Activated CD8-positive, alpha-beta memory T cell treated with anti-CD3 and anti-CD28 coated beads, Interleukin-2, amount 10 ng/mL, durations not matched to agents 7 days and 5 days (primary cell): ENCODE measurements at places on chromosomes 3 and 15. TPM values are rescaled to one million over a fixed set of nuclear protein-coding genes. Genes with fewer than 3 reads are reported as not detected.

DNA sequence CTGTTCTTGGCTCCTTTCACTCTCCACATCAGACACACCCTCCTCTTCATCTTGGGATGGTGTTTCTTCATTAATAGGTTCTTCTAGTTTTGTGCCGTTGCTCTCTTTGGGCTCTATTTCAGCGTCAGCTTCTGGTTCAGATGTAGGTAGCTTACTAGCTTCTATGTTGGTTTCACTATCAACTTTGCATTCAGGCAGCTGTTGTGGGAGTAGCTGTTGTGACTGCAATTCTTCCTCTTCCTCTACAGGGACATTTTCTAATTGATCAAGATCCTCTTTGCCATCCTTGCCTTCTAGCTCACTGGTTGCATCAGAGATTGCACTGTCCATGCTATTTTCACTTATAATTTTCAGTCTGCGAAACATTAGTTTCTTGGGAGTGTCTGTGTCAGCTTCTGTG lies 80.1 kb downstream of the SETD2 start:
- H3K27ac ChIP-seq, result peak overlapping the region; percentile 59
- H3K36me3 ChIP-seq, result peaks cover 56% of the 10 kb centered on the region
- peaks cover 35% of the 10 kb centered on the region for H3K4me1 ChIP-seq
- H3K27me3 ChIP-seq, result no peaks in the 10 kb centered on the region
- DNase-seq, result no peak
- no peak overlapping the region for H3K4me3 ChIP-seq

HACD2 gene
- 17.8 TPM for total RNA-seq

DNA sequence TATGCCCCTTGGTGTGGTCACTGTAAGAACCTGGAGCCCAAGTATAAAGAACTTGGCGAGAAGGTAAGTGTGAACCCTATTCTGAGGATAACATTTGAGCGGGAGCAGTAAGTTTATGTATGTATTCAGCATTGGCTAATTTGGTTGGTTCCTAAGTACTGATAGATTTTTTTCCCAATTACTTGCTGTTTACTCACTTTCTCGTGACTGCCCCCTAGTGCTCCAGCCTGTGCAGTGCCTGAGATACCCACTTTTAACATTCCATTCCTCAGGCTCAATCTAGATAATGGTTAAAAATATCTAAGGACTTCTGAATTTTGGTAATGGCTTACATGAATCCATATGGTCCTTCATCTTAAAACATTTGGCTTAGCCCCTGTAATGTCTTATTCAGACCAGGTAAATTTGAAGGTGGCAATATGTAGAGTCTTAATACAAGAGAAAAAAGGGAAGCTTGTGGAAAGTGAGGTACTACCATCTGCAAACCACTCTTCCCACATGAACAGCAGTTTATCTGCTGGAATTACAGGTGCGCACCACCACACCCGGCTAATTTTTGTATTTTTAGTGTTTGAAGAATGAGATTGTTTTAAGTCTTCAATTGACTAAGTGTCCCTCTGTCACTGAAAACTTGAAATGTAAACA lies 7.1 kb downstream of the ELL3 start:
- no peaks in the 10 kb centered on the region for H3K4me1 ChIP-seq
- DNase-seq, result peak; percentile 69
- peaks cover 61% of the 10 kb centered on the region for H3K36me3 ChIP-seq
- no peak overlapping the region for H3K27ac ChIP-seq
- H3K27me3 ChIP-seq, result no peaks in the 10 kb centered on the region
- H3K4me3 ChIP-seq, result no peak overlapping the region

- H3K4me3 ChIP-seq, result no peak overlapping the region
- no peak for DNase-seq
- peaks cover 20% of the 10 kb centered on the region for H3K27me3 ChIP-seq
These were observed 7.5 kb downstream of the ST8SIA2 start for GRCh38 chr15:92400980-92401787.

- peaks cover 19% of the 10 kb centered on the region for H3K27me3 ChIP-seq
- H3K36me3 ChIP-seq, result no peaks in the 10 kb centered on the region
- no peak overlapping the region for H3K27ac ChIP-seq
- H3K4me1 ChIP-seq, result peaks cover 9% of the 10 kb centered on the region
- no peak overlapping the region for H3K4me3 ChIP-seq
These were observed 24.0 kb downstream of the NOX5 start for GRCh38 chr15:69038508-69038907.

DNA sequence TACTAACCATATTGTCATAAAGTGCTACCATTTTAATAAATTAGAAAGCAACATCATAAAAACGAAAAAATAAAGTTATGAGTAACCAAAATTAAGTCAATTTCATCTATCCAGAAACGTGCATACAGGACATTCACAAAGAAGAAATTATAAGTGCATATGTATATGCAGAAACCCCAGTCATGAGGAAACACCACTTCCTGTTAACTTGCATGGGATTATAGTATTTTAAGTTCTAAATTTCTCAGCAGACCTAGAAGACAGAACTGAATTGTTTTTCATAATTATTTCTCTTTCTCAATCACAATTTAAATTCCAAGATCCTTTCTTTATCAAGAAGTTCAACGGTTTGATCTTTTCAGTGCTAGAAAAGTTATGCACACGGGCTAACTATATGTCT lies 1.4 kb upstream of the KBTBD8 start:
- peaks cover 8% of the 10 kb centered on the region for H3K36me3 ChIP-seq
- no peak for DNase-seq
- peaks cover 32% of the 10 kb centered on the region for H3K4me1 ChIP-seq
- H3K27me3 ChIP-seq, result peaks cover 38% of the 10 kb centered on the region
- no peak overlapping the region for H3K27ac ChIP-seq

DNA sequence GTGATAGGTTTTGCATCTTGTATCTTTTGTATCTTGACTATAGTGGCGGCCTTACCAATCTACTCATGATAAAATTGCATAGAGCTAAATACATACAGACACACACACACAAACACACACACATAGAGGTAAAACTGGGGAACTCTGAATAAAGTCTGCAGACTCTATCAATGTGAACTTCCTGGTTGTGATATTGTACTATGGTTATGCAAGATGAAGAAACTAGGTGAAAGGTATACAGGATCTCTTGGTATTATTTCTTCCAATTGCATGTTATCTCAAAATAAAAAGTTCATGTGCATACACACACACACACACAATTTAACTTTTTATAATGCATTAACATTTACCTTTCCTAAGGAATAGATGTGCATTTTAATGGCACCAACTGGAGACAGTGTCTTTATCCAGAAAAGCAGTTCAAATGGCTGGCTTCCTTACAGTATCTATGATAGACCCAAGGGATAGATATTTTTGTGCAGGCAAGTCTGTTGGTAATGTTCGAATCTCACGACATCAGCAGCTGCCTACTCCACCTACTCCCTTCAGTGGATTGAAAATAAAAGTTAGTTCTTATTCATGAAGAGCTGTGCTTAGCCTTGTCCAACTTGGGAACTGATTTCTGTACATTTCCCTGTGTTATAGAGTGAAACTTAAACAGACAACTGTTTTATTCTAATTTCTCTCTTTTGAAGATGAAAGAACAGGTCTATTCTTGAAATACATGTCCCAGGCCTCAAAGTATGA lies 46.9 kb upstream of the SPRED1 start:
- H3K4me3 ChIP-seq, result no peak overlapping the region
- H3K27me3 ChIP-seq, result peaks cover 47% of the 10 kb centered on the region
- DNase-seq, result no peak

GRCh38 chr3:143187111-143187510 lies 67.5 kb downstream of the CHST2 start:
- no peak overlapping the region for H3K27ac ChIP-seq
- no peak for DNase-seq
- H3K27me3 ChIP-seq, result peaks cover 3% of the 10 kb centered on the region
- H3K4me3 ChIP-seq, result no peak overlapping the region
- H3K36me3 ChIP-seq, result peaks cover 2% of the 10 kb centered on the region
- H3K4me1 ChIP-seq, result peaks cover 7% of the 10 kb centered on the region

SCN11A gene
- 0.03 TPM for total RNA-seq
